ENCODE measurements at places on chromosomes 5 and 9.
A peak's percentile ranks its signal among the peaks of the same experiment; 100 is the strongest.

DNA sequence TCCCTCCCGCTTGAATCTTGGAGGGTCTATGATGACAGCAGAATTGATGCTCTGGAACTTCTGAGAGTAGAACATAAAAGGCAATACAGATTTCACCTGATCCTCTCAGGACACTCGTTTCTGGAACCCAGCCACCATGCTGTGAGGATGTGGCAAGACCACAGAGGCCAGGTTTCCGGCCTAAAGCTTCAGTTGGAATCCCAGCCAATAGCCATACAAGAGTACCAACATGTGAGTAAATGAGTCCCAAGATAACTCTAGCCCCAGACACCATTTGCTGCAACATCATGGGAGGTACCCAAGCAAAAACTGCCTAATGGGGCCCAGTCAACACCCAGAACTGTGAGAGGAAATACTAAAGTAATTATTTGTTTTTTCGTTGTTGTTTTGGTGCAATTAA is 65.7 kb upstream of the MARCHF11 start:
- no peak overlapping the region for H3K4me3 ChIP-seq
- no peaks in the 10 kb centered on the region for H3K27me3 ChIP-seq
- no peak for DNase-seq

GRCh38 chr5:43620944-43621505 is 18.0 kb downstream of the NNT start:
- H3K36me3 ChIP-seq, result no peaks in the 10 kb centered on the region
- no peaks in the 10 kb centered on the region for H3K4me1 ChIP-seq
- H3K27ac ChIP-seq, result no peak overlapping the region
- H3K27me3 ChIP-seq, result no peaks in the 10 kb centered on the region
- H3K4me3 ChIP-seq, result no peak overlapping the region
- DNase-seq, result no peak

- H3K36me3 ChIP-seq, result no peaks in the 10 kb centered on the region
- no peak overlapping the region for H3K27ac ChIP-seq
- H3K27me3 ChIP-seq, result no peaks in the 10 kb centered on the region
Measured at GRCh38 chr5:167905919-167906853, 385.3 kb upstream of the WWC1 start.

DNA sequence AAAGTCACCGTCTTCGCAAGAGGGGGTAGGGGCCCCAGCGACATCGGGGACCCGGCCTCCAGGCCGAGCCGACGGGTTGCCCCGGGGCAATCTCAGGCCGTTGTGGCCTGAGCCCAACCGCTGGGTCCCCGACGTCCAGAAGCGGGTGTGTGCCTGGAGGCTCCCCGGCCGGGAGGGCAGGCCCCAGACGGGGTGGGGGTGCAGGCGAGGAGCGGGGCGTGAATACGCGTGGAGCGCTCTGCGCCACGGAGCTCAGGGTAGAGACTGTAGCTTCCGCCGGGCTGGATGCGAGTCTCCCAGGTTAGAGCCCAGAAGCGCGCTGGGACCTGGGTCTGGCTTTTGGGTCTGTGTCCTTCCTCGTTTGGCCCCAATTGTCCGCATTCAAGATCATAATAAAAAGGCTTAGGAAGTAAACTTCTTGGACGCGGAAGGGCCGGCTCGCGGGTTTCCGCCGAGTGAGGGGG is 3.5 kb downstream of the BARX1 start:
- H3K4me1 ChIP-seq, result peaks cover 8% of the 10 kb centered on the region
- peak overlapping the region; percentile 37 for H3K4me3 ChIP-seq
- no peak for DNase-seq
- no peaks in the 10 kb centered on the region for H3K36me3 ChIP-seq
- peaks cover 11% of the 10 kb centered on the region for H3K27me3 ChIP-seq
- no peak overlapping the region for H3K27ac ChIP-seq

- no peak for DNase-seq
- H3K4me1 ChIP-seq, result no peaks in the 10 kb centered on the region
- H3K27me3 ChIP-seq, result no peaks in the 10 kb centered on the region
- no peaks in the 10 kb centered on the region for H3K36me3 ChIP-seq
- H3K4me3 ChIP-seq, result no peak overlapping the region
Measured at GRCh38 chr5:110956280-110956912, 115.1 kb upstream of the TSLP start.

- no peak overlapping the region for H3K27ac ChIP-seq
- H3K4me3 ChIP-seq, result no peak overlapping the region
Measured at GRCh38 chr5:106393276-106393675, 1277.5 kb downstream of the EFNA5 start.

- H3K4me3 ChIP-seq, result peak overlapping the region; percentile 98
- no peaks in the 10 kb centered on the region for H3K27me3 ChIP-seq
- H3K4me1 ChIP-seq, result no peaks in the 10 kb centered on the region
- DNase-seq, result no peak
- no peaks in the 10 kb centered on the region for H3K36me3 ChIP-seq
Measured at GRCh38 chr5:173056783-173057061, 570 bp downstream of the CREBRF start.

GRCh38 chr5:41787265-41787664 is 83.0 kb downstream of the OXCT1 start:
- no peaks in the 10 kb centered on the region for H3K36me3 ChIP-seq
- H3K27me3 ChIP-seq, result no peaks in the 10 kb centered on the region
- no peak overlapping the region for H3K27ac ChIP-seq

DNA sequence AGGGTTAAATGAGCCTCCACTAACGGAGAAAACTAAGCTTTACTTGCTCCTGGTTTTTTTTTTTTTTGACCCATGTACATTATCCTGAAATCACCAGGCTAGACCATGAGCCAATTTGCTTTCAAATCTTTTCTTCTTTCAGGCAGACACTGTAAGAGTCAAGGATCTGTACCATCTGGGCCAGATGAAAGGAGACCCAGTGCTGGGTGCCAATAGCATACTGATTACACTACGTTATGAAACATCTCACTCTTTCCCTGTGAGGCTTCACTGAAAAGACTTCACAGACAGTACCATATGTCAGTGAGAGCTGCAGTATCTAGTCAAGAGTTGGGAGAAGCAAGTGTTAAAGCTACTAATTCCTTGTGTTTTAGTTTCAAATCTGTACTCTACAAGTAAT is 161.2 kb upstream of the PTPRD start:
- no peak for DNase-seq
- H3K4me3 ChIP-seq, result no peak overlapping the region
- no peak overlapping the region for H3K27ac ChIP-seq
- H3K27me3 ChIP-seq, result no peaks in the 10 kb centered on the region
